ENCODE measurements at places on chromosomes 4 and X.
A peak's percentile ranks its signal among the peaks of the same experiment; 100 is the strongest.

GRCh38 chrX:50432829-50433289 lies 37.8 kb downstream of the DGKK start:
- no peak for DNase-seq

GRCh38 chrX:29687687-29688086 lies 527.7 kb upstream of the MAGEB2 start:
- DNase-seq, result no peak

DNA sequence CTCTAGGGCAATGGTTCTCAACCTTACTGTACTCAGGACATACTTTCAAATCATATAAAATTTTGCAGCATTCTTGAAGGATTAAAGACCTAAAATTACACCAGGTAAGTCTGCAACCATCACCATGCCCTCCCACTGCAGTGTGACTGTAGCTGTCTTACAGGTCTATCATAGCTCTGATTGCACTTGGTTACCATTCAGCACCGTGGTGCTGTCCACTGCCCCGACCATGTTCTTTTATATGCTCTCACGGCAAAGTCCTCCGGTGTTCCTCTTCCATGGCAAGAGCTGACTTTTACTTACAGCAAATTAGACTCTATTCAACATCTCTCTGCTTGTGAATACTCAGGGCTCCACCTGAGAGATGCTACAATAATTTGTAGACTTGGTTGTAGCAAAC lies 11.5 kb downstream of the CRMP1 start:
- no peak for DNase-seq

GRCh38 chr4:128715616-128716015 lies 93.9 kb upstream of the JADE1 start:
- no peak for DNase-seq

GRCh38 chr4:82394896-82395295 lies 21.1 kb upstream of the HNRNPD start:
- DNase-seq, result no peak

- DNase-seq, result no peak
Observed at GRCh38 chr4:184666670-184667069, 17.1 kb downstream of the PRIMPOL start.

DNA sequence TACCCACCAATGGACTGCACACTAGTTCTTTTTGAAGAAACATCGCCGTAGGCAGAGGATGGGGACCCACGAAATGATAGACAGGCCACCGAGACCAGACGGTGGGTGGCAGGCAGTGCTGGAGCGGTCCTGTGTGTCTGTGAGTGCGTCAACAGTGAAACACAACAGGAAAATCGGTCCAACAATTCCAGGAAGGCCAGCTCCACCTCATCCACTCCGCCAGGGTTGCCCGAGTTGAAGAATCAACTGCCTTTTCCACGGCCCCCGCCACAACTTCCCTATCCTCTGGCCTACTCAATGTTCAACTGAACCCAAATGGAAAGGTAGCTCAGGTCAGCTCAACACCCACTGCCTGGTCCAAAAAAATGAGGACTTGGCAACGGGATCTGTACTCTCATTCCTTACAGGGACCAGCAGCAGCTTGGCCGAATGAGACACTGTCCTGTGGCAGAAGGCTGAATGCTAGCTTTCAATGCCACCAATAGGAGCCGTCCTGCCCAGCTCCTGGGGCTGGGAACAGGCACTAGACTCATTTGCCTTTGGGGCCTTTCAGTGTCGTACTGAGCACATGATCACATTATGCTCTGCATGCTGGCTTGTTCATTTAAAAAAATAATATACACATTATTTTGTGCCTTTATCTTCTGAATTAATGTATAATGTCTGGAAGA lies 43.5 kb downstream of the MID1 start:
- DNase-seq, result no peak

GRCh38 chrX:132748268-132748667 lies 210.2 kb downstream of the HS6ST2 start:
- no peak for DNase-seq

DNA sequence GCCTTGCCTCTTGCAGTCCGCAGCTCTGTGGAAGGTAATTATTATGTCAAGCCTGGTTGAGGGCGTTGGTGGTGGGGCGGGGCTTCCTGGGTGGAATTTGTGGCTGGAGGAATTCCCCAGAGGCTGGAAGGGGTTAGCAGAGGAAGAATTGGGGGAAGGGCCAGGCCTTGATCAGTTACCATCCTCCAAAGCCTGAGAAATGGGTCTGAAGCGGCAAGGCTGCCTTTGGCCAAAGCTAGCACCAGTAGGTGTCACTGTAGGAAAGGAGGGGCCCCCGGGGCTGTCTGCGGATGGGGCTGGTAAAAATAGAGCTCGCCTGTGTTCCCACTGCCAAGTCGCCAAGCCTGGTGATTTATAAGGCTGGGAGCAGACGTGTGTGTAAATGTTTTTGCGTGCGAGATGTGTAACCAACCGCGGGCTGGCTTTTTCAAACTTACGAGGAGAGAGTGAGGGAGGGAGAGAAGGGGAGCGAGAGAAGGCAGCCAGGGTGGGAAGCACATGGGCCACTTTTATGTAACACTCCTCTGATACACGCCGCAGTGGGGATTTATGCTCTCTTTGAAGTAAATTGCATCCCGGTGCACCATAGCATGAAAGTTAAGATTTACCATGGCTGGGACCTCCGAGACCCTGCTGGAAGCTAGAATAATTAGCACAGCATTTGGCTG lies 367.0 kb downstream of the BCOR start:
- peak; percentile 19 for DNase-seq
